Esophagus squamous epithelium (tissue), 5 donors: ENCODE measurements at places on chromosomes 16 and 17. TPM values are rescaled to one million over a fixed set of nuclear protein-coding genes. Genes with fewer than 3 reads are reported as not detected.

The TMEM238L gene
- total RNA-seq, result 1.00 TPM

DNA sequence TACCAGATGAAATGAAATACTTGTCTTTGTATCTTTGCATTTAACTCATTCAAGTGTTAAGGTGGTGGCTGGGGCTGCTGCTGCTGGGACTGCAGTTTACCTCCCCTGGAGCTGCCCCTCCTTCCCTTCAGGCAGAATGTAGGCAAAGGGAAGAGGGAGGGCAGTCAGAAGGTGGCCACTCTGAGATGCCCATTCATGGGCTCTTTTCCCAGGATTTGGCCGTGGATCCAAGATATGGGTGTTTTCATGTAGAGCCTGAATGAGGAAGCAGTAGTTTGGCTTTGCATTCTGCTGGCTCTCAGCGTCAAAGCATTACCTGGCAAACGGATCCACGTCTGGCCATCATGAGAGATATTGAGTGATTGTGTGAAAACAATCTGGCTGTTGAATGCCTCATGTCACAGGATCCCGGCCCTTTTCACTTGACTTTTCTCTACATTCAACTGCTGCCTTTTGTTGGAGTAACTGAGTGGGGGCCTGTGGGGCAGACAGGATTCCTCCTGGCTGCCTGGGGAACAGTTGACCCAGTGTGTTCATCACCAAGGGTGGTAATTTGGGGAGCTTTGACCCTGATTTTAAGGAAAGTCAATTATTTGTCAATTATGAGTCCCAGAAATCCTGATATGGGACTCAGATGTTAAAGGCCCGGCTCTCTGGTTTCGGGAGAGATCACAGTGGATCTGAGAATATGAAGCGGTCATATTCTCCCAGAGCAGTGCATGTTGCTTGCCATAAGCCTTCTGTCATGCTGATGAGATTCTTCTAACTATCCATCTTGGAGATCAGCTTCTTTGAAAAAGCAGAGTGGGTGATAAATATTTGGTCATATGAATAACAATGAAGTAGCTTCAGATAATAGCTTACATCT, 236.8 kb downstream of the IRX3 start:
- no peaks in the 10 kb centered on the region for H3K36me3 ChIP-seq
- no peak overlapping the region for H3K4me3 ChIP-seq
- no peak overlapping the region for H3K27ac ChIP-seq
- H3K27me3 ChIP-seq, result no peaks in the 10 kb centered on the region

The SLC7A6OS gene
- 4.5 TPM for total RNA-seq

DNA sequence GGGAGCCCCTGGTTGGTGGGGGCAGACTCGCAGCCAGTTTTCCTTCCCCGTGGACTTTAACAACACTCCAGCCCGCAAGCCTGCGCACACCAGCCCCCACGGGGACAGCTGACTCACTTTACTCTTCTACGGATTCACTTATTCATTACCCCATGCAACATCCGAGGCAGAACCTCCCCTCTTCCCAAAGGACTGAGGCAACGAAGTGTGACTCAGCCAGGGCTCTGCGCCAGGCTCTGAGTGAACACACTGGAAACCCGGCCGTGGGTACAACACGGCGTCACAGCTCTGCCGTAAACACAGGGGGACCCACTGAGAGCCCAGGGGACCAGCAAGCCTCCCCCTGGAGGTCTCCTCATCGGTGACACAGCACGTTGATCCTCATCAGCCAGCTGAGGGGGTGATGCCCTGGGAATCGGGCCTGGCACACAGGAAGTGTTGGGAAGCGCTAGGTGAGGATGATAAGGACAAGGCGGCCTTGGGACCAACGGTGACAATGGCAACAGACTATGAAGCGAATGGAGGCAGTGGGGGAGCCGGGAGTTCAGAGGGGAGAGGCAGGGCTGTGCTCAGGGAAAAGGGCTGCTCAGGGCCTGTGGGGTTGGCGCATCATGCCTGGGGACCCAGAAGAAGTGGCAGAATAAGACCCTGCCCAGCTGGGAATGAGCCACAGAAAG, 14.6 kb downstream of the COTL1 start:
- no peak for DNase-seq
- peaks cover 35% of the 10 kb centered on the region for H3K4me1 ChIP-seq
- H3K4me3 ChIP-seq, result no peak overlapping the region
- no peaks in the 10 kb centered on the region for H3K36me3 ChIP-seq
- H3K27ac ChIP-seq, result peak overlapping the region; percentile 64

GRCh38 chr16:48277158-48277557, 29.8 kb upstream of the ABCC11 start:
- no peaks in the 10 kb centered on the region for H3K4me1 ChIP-seq
- no peak overlapping the region for H3K27ac ChIP-seq
- no peaks in the 10 kb centered on the region for H3K27me3 ChIP-seq

- H3K27me3 ChIP-seq, result no peaks in the 10 kb centered on the region
- H3K4me1 ChIP-seq, result peaks cover 20% of the 10 kb centered on the region
- no peak overlapping the region for H3K4me3 ChIP-seq
These were observed 54.0 kb downstream of the ANKRD11 start for GRCh38 chr16:89436366-89436765.

DNA sequence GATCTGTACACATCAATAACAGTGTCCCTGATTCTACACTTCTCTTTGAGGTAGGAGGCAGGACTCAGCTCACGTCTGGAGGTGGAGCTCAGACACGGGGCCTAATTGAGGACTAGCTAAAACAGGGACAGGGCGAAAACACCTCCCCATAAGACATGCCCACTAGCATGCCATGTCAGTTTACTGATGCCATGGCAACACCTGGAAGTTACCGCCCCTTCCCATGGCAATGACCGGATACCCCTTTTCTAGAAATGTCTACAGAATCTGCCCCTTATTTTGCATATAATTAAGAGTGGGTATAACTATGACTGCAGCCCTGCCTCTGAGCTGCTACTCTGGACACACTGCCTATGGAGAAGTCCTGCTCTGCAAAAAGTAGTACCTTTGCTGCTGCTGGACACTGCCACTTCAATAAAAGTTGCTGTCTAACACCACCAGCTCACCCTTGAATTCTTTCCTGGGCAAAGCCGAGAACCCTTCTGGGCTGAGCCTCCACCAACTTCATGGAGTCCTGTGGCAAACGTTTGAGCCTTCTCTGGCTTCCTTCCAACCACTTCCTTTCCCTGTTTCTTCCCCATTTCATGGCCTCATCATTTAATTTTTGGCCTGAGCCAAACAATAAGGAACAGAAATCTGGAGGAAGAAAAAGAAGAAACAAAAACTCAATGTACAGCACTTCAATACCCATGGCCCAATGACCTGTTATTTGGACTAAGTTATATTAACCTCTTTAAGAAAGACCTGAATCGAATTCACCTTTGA, 21.0 kb downstream of the PHB1 start:
- H3K4me1 ChIP-seq, result peaks cover 10% of the 10 kb centered on the region
- no peak for DNase-seq
- H3K4me3 ChIP-seq, result no peak overlapping the region
- no peak overlapping the region for H3K27ac ChIP-seq
- no peaks in the 10 kb centered on the region for H3K36me3 ChIP-seq
